ENCODE measurements at places on chromosomes 6 and 20.

DNA sequence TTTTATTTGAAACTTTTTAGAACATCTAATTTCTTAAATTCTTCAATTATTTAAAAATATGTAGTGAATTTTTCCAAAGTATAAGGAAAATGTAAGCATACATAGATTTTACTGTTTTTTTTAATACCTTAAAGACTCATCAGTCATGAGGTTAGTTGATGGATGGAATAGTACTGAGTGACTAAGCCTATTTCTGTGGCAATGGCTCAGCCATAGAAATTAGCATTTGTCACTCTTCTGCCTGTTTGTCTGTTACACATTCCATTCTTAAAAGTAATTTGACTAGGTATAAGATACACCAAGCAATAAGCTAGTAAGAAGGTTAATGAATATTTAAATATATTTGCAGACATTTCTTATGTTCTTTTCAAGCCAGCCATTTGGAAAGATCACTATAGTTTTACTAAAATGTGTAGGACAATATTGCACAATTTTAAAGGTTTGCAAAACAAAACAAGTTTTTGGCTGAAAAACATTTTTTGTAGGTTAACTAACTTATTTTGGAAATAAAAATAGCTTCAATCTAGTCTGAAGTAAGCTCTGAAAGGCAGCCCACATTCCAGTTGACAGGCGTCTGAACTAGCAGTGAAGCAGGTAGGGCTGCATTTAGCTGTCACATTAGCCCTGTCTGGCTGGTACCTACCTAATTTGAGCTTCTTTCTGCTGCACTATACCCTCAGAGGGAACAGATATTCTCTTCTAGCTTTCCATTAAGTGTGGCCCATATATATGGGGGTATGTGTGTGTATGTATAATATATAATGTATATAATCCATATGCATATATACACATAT, 385.7 kb downstream of the GRIK2 start:
- DNase-seq = no peak

- no peak for DNase-seq
Observed at GRCh38 chr6:125182237-125183008, 28.9 kb downstream of the TPD52L1 start.

- DNase-seq = no peak
Observed at GRCh38 chr20:40286975-40287531, 402.0 kb downstream of the MAFB start.

- no peak for DNase-seq
Observed at GRCh38 chr6:40352006-40352405, 235.2 kb downstream of the LRFN2 start.

- no peak for DNase-seq
Observed at GRCh38 chr20:50645253-50646068, 45.9 kb downstream of the RIPOR3 start.

GRCh38 chr20:59814840-59815340, 118.5 kb downstream of the SYCP2 start:
- DNase-seq = no peak

Data from stimulated activated CD8-positive, alpha-beta memory T cell treated with anti-CD3 and anti-CD28 coated beads, Interleukin-4, amount 100 ng/mL, for 4 hours (primary cell).